ENCODE measurements at places on chromosomes 12 and 14.

- peak; percentile 62 for DNase-seq
Measured at GRCh38 chr14:73227812-73228781, 9.2 kb upstream of the PAPLN start.

DNA sequence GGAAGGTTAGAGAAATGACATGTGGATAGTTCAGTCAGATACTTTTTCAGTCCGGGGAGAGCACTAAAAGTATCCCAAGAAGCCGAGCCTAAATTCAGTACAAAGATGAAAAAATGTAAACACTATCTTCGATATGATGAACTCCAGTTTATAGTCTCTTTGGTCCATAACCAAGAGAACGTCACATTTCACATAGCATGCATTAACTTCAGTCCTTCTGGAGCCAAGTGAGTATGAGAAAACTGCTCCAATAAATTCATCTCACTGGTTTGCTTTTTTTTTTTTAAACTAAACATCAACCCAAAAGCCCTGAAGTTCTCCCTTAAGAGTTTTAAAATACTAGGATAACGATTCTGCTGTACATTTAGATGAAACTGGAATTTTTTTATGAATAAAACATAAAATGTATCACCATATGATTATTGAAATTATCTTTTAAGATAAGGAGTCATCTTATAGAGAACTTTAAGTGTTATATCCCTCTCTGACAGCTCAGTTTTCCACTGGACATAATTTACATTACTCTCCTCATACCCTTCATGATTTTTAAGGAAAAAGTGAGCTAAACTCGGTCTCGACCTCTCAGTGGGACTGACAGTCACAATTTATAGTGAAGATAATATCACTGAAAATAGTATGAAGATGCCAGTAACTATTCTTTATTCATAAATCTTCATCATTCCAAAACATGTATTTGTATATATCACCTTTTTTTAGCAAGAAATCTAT is 841.5 kb upstream of the FLRT2 start:
- DNase-seq = no peak

GRCh38 chr14:92449404-92450181 is 64.0 kb upstream of the RIN3 start:
- no peak for DNase-seq

DNA sequence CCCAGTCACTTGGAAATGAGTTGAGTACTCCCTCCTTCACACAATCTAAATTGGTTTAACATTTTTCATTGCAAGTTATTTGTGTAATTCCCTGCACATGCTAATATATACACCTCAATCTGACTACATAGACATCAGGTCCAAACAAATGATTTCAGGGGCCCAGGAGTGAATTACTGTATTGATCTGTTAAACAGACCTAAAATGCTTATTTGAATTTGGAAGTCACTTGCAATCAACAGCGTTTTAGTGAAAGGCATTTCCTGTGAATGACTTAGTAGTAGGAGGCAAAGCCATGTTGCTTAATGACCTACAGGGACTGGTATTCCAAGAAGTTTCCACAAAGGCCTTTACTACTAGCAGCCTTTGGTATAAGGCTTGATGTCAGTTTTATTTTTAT is 22.6 kb upstream of the SLC15A5 start:
- no peak for DNase-seq

DNA sequence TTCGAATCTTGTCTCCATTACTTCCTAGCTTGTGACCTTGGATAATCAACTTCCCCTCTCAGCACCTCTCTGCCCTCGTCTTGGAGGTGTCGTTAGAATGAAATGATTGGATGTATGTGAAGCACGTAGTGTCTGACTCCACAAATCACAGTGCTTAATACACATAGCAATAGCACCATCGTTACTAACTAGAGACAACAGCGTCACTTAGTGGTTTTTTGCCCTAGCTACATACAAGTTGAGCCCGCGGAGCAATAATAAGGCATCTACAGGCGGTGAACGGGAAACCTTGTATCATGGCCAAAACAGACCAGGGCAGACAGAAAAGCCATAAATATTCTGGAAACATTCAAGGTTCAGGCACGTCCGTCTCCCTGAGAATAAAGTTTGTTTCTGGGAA is 154.9 kb downstream of the ASCL4 start:
- DNase-seq = peak; percentile 31

GRCh38 chr12:122965851-122966742 is at the start of gene ABCB9:
Gene ABCB9 (minus strand): TSS chr12:122966463. CDS start chr12:122960235, 6,228 bp downstream.
- DNase-seq = peak; percentile 95

- no peak for DNase-seq
Measured at GRCh38 chr14:75246546-75247285, 31.9 kb upstream of the FOS start.

GRCh38 chr14:89304972-89305703 is 111.9 kb downstream of the FOXN3 start:
- peak; percentile 41 for DNase-seq

DNA sequence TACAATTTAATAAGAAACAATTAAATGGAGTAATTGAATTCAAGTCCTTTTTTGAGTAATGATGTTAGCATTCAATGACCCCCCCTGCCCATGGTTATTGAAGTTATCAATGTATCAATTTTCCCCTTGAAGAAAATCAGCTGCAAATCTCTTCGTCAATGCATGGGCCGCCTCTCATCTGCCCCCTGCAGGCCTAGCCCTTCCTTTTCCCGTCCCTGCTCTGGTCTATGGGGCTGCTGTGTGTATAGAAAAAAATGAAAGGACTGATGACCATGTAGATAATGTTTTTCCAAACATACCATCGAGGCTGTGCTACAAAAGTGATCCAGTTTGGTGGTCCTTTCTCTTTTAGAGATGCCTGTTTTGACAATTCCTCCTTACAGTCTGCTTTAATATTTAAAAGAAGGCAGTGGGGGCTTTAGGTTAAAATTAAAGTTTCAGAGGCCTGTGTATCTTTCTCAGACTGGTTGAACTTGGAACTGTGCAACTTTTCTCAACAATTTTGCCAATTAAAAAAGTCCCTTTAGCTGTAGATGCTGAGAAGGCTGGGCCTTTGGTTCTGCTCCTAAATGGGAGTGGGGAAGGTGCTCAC is 98.4 kb downstream of the APAF1 start:
- no peak for DNase-seq

DNA sequence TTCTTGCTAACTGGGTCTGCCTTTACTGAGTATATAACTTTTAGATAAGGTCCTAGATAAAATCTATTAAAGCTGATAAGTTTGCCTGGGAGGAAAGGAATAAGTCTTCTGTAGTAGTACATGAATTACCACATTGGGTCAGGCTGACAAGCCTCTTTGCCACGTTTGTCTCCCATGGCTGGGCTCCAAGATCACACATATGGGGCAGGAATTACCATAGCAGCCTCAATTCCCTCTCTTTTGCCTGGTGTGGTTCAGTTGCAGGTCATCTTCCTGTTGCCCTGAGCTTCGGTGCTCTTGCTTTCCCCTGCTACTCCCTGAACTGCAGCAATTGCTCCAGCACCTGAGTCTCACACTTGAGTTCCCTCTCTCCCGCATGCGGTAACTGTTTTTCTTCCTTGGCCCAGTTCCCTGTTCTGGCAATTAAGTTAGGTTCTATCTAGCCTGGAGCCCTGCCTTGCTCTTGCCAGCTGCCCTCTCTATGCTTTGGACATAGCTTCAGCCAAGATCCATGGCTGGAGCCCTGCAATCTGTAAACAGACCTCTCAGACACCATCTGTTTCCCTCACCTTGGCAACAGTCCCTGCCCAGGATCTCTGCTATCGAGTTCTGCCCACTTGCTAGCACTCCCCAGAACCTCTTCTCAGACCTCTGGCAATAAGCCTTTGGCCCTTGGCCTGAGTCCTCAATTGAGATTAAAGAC is 5.8 kb upstream of the GLT8D2 start:
- DNase-seq = peak; percentile 98

GRCh38 chr14:94451091-94451771 is 1.4 kb downstream of the SERPINA11 start:
- no peak for DNase-seq

- DNase-seq = no peak
Measured at GRCh38 chr14:44494137-44494536, 12.9 kb downstream of the FSCB start.

- no peak for DNase-seq
Measured at GRCh38 chr14:106679776-106680175, 1153.4 kb downstream of the TMEM121 start.

GRCh38 chr12:103877288-103877687 is 36.3 kb upstream of the NT5DC3 start:
- no peak for DNase-seq

DNA sequence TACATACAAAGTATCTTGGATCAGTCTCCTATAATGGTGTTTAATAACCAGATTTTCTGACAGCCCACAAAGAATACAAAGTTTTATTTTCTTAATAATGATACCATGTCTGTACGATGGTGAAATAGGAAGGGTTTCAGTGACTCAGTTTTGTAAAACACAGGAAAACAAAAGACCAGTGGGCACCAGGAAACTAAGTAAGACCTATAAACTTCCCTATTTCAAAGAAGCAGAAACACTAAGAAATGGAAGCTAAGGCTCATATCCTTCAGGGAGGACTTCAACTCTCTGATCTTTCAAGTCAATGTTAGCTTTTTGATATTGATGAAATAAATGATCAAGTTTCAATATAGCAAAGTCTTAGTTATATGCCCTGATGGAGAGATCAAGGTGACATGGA is 196.0 kb downstream of the DUSP6 start:
- no peak for DNase-seq

GRCh38 chr12:91249054-91249453 is 66.4 kb upstream of the DCN start:
- no peak for DNase-seq

DNA sequence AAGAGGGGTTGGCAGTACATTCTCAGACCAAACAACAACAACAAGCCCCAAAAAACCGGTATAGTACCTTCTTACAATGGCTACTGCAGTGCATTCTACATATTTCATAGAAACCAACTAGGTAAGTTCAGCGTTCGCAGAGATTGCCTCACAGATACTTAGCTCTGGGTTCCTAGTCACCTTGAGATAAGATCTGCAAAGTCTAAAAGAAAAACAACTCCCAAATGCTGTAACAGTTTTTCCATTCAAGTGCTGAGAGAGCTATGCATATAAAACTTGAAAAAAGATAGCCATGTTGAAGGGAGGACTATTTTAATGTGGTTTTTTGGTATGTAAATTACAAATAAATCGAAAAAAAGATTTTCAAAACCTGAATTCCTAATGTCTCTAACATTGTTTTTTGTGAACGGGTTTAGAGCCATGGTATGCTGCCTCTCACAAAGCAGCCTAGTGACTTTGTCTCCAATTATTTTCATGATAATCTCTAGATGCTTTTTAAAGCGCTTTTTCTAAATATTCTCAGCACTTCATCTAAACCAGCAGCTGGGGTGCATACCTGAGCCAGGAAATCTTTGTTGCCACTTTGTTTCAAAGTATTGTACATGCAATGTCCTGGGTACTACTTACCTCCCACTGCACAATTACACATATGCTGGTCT is 56.6 kb upstream of the CRACR2A start:
- DNase-seq = no peak

DNA sequence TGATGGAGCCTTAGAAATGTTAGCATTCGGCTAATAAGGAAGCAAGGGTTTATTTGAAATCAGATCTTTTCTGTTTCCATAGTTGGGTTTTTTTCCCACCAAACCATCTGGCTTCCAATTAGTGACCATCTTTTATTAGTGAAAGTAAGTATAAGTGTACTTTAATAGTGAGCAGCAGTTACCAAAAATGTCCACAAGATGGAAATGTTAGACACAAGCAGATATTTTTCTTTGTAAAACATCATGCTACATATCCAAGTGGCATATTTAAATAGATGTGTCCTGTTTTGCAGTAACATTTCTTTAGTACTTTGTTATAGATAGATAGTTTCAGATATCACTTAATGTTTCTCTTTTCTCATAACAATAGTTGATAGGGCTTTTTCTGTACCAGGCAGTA is 28.8 kb downstream of the YEATS4 start:
- DNase-seq = peak; percentile 48

DNA sequence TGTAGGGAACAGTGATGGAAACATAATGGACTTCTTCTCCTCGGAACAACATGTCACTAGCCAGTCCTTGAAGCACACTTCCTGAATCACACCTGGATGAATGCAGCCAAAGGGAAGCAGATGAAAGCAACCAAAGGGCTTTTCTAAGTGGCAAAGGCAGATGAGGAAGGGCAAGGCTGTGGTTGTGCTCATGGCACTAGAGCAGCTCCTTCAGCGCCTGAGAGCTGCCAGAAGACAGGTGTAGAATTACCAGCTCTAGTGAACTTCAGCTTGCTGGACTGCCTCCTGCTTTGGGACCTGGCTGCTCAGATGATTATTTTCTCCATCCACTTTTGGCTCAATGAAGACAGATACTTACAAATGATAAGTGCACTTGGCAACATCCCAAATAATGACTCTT is 1372.1 kb upstream of the SEL1L start:
- DNase-seq = no peak

DNA sequence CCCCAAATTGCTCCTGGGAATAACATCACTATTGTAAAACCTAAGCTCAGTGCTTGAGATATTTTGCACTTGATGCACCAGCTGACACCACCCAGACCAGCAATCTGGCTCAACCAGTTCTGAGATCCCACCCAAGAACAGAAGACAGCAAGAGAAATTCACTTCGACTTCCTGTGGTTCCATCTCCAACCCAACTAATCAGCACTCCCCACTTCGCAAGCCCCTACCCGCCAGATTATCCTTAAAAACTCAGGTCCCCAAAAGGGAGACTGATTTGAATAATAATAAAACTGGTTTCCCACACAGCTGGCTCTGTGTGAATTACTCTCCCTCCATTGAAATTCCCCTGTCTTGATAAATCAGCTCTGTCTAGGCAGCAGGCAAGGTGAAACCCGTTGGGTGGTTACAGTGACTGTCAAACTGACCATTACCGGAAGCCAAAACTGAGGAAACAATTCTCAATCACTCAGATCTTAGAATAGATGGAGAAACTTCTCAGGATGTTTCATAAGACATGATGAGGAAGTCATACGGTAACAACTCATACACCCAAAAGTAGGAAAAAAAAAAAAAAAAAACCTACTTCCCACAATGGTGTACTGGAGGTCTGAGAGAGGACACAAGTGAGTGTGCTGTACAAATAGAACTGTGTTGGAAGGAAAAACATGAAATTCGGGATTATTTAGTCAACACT is 92.4 kb downstream of the TMTC1 start:
- DNase-seq = no peak

GRCh38 chr12:34597548-34598351 is 575.5 kb downstream of the ALG10 start:
- DNase-seq = no peak

DNA sequence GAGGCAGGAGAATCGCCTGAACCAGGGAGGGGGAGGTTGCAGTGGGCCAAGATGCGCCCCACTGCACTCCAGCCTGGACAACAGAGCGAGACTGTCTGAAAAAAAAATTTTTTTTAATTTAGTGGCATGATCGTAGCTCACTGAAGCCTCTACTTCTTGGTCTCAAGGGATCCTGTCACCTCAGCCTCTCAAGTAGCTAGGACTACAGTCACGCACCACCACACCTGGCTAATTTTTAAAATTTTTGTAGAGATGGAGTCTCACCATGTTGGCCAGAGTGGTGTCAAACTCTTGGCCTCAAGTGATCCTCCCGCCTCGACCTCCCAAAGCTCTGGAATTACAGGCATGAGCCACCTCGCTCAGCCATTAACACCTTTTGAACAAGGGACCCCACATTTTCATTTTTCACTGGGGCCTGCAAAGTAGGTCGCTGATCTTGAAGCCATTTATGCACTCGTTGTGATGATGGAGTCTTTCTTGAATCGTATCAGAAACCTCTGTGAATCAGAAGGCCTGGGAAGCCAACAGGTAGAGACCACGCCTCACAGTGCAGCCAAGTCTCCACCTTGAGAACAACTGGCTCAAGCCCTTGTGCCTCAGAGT is 5.9 kb downstream of the HCAR1 start:
- DNase-seq = no peak
